ENCODE measurements at places on chromosomes 4 and X.

- DNase-seq, result no peak
Observed at GRCh38 chr4:22637306-22637705, 55.4 kb upstream of the GBA3 start.

DNA sequence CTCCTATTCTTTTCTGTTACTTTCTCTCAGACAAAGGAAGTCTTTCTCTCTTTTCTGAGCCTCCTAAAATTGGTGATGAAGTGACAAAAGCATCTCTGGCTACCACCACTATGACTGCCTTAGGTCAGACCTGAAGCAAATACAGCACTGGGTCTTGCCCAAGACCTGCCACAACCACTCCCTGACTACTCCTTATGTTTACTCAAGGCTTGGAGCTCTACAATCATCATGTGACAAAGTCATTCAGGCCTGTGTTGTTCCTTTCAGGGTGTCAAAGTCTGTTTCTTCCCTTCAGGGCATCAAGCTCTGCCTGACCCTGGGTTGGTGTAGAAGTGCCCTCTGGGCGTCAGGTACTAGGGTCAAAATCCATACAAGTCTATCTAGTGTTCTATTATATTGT lies 419.2 kb upstream of the CT83 start:
- DNase-seq, result no peak

DNA sequence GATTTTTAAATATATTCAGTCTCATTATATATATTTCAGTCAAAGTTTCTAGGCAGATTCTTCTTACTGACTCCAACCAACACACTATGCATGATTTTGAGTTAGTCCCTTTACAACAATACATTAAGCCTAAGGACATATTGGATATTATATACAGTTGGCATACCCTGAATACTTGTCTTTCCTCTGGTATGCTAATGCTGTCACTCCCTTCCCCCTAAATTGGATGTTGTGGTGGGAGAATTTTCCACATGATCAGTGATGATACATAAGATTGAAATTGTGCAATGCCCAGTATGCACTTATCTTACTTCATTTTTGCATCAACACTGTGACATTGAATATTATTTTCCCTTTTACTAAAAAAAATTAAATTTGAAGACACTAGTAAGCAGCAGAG lies 935.2 kb downstream of the PCDH7 start:
- DNase-seq, result no peak

GRCh38 chrX:68112321-68112720 lies 321.0 kb downstream of the OPHN1 start:
- no peak for DNase-seq

DNA sequence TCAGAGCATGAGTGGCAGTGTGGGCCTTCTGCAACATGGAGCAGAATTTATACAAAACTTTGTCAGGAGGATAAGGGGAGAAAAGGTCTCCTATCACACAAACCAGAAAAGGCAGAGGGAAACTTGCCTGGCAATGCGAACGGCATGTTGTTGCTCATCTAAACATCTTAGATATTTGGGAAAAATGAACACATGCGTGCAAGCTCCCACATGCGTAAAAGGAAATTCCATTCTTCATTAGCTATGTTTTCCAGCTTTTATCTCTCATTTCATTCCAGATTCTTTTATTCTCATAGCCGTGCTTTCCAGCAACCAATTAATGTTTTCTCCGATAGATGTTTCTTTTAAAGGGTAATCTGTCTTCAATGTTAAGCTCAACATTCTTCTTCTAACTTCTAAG lies 31.3 kb upstream of the GBA3 start:
- DNase-seq, result no peak

- peak; percentile 79 for DNase-seq
Observed at GRCh38 chr4:13627606-13628311, at the start of gene BOD1L1. BOD1L1 (minus strand) TSS chr4:13627725; CDS start chr4:13627587, 138 bp downstream.

- no peak for DNase-seq
Observed at GRCh38 chr4:32117693-32118092, 1397.5 kb downstream of the PCDH7 start.

- DNase-seq, result no peak
Observed at GRCh38 chrX:9518889-9519288, 54.0 kb downstream of the TBL1X start.

- DNase-seq, result no peak
Observed at GRCh38 chr4:63965875-63966274, 443.4 kb downstream of the TECRL start.

DNA sequence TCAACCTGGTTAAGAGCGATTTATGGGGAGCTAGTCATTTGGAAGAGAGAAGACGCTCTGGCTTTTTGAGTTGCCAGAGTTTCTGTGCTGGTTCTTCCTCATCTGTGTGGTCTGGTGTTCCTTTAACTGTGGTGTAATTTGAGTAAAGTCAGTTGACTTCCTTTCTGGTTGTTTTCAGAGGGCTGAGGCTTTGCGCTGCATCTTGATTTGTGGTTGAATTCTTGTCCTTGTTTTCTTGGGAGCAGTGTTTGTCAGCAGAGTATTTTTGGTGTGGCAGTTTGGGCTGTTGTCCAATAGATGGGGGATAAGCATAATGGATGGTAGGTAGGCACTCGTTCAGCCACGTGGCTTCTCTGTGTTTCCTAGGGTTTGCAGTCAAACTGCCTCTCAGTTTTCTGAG lies 2143.2 kb upstream of the TENM3 start:
- no peak for DNase-seq

Data from activated naive CD4-positive, alpha-beta T cell treated with Interleukin-2 at 50 U/mL for 16 hours (primary cell).